ENCODE measurements at places on chromosomes 7 and 10.

- no peak for DNase-seq
These were observed 123.4 kb downstream of the CUX1 start for GRCh38 chr7:101940830-101941229.

- no peak for DNase-seq
These were observed 272.6 kb upstream of the DGKB start for GRCh38 chr7:15175152-15175551.

DNA sequence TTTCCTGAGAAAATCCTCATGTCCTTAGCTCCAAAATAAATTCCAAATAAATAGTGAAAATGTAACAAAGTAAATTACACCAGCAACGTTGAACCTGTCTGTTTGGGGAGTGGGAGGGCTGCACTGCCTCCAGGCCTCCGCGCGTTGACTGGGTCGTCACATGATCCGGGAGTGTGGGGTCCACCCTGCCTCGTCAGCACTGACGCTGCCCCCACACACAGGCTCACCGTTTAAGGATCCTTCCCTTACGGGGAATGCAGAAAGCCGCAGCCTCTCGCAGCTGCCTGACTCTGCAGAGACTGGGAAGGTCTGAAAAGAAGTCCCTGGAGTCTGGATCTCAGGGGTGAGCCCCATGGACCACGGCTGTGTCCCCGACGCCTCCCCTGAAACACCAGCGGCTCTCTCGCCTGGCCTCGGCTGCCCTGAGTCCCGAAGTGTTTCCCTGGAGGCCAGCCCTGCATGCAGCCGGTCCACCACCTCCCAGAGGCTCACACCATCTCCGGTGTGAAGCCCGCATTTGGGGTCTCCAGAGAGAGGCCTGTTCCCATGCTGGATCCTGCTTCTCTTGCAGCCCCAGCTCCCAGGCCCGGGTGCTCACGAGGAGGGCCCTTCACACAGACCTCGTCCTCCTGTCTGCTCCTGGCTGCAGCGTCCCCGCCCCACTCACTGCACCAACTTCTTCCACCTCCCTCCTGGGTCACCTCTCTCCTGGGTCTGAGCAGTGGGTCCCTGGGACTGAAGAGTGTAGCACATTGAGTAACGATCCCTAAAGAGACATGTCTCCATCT is 49.5 kb upstream of the ADGRA1 start:
- DNase-seq = no peak

GRCh38 chr7:36088966-36089365 is 64.1 kb upstream of the EEPD1 start:
- no peak for DNase-seq

GRCh38 chr7:23383225-23383624 is 84.1 kb downstream of the MALSU1 start:
- no peak for DNase-seq

- no peak for DNase-seq
These were observed 115.5 kb downstream of the FOXP2 start for GRCh38 chr7:114530057-114530611.

- DNase-seq = no peak
These were observed 131.0 kb upstream of the PPP2R2D start for GRCh38 chr10:131769571-131770410.

DNA sequence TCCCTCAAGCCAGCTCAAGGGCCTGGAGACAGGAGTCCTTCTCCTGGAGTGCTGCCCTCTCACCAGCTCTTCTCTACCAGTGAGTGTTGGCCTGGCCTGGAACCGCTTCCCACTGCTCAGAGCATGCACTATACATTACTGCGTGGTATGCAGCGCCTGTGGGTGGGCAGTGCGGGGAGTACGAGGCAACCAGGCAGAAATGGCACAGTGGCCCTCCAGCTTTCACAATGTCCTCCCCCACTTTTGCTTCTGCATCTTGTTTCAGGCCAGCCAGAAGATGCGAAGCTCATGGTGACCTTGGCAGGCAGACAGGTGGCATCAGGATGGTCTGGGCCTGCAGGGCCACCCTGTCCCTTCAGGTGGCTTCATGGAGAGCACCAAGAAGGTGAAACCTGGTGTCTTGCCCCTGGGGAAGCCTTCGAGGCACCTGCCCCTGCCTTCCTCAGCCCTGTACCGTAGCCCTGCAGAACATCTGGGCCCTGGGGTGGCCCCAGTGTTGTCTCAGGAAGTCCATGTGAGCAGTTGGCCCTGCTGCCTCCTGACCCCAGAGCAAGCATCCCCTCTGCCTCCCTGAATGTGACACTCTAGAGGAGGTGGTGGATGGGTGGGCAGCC is 35.8 kb downstream of the RASGEF1A start:
- no peak for DNase-seq

- no peak for DNase-seq
These were observed 168.9 kb downstream of the KCND2 start for GRCh38 chr7:120441850-120442249.

DNA sequence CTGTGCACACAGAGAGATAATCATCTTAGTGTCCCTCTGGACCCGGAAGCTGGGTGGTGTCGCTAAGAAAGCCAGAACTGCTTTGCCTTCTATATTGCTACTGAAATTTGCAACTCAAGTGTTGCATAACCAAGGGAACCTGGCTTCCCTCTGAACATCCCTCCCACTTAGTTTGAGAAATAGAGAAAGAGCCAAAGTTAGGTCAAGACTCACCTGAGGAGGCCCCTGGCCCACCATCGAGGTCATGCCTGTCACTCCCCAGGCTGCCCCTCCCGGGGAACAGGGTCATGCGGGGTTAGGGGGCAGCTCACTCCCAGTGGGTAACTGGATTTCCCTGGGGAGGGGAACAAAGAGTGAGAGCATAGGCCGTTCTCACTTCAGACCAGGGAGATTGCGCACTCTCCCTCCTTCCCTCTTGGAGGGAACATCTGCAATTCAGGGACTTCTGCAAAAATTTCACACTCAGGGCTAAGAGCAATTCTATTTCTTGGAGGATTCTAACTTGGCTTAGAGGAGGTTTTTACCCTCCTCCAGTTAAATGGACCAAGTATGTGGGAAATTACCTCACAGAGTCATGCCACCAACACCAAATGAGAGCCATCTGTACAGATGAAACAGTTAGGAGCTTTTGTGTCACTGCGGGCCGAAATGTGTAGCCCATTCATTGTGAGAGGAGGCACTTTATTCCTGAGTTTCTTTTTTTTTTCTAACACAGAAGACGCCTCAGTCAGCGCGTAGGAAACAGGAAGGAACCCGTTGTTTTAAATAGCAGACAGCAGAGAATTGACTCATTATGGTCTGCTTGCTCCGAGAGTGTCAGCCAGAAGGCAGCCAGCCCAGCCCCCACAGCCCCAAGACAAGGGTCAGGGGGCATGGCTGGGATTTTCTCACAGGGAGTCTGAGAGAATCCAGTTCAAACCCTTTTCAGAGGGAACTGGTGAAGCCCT is 221.3 kb downstream of the ARHGAP12 start:
- no peak for DNase-seq

DNA sequence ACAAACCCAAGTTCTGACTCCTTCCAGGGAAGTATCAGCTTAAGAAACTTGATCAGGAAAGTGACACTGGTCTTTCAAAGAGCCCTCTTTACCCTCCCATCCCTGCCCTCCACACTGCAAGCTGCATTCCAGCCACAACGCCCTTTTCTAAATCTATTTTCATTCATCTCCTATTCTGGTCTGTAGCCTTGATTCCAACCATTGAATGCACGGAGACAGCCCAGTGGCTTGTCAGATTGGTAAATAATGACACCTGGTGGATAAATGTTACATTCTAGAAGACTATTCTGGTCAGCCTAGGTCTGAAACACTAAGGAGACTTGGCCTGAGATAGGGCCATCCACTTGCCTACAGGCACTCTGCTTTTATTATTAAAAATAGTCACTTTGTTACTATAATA is 20.9 kb downstream of the MORN4 start:
- DNase-seq = no peak

DNA sequence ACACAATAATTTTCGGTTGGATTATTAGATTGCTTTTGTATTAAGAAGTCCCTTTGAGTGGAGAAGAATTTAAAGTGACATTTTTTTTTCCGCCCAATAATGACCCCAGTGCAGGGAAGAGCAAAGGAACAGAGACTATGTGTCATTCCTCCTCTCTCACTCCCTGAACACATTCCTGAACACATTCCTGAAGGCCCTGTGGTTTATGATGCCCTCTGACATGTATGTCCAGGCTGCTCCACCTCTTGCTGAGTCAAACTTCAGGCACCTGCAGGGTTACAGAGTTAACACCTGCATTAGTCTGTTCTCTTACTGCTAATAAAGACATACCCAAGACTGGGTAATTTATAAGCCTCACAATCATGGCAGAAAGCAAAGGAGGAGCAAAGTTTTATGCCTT is 704.0 kb upstream of the LRRN3 start:
- DNase-seq = no peak

DNA sequence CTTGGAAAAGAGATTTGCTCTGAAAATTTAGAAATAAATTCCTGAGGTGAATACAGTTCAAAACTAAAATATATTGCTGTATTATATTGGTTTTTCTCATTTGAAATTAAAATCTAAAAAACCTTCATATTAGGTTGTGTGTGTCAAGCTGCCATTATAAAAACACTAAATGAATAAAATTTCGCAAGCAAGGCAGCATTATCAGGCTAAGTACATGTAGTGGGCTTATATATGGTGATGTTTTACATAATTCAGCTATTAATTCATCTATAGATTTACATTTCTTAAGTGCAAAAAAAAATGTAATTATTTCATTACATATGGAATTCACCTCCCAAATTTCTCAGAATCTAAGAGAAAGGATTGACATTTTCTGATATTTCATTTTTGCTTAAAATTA is 5.3 kb downstream of the MEOX2 start:
- no peak for DNase-seq

- DNase-seq = no peak
These were observed 7.3 kb upstream of the CRPPA start for GRCh38 chr7:16428672-16429071.

- no peak for DNase-seq
These were observed 41.3 kb upstream of the ADRA2A start for GRCh38 chr10:111035542-111035941.

DNA sequence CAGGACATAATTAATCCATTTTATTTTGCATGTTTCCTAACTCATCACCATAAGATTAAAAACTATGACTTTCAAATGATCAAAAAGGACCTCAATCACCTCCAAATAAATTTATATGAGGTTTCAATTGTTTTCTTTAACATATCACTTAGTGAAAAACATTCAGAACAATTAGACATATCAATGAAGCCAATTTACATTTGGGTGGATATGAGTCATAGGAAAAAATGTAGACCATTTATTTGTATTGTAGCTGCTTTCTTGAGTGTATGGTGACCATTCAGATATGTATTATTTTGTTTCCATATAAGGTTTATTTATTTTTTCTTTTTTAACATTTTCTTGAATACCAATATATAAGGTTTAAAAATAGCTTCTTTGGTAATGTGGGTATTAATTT is 13.3 kb upstream of the EXOC6 start:
- no peak for DNase-seq

GRCh38 chr7:142375710-142376313 is 118.0 kb upstream of the PRSS58 start:
- DNase-seq = no peak

GRCh38 chr7:17005271-17005670 is 123.5 kb upstream of the AGR3 start:
- no peak for DNase-seq

- no peak for DNase-seq
These were observed 287.0 kb upstream of the CDC14C start for GRCh38 chr7:48637382-48637781.

- DNase-seq = no peak
These were observed 35.9 kb downstream of the SVIL start for GRCh38 chr10:29598851-29599311.

GRCh38 chr7:4809091-4809591 is 33.7 kb downstream of the AP5Z1 start:
- DNase-seq = no peak

GRCh38 chr10:93378997-93379730 is 103.0 kb downstream of the MYOF start:
- DNase-seq = no peak

All from effector memory CD4-positive, alpha-beta T cell (primary cell).